Activated CD4-positive, alpha-beta T cell treated with anti-CD3 and anti-CD28 coated beads, Interleukin-2, amount 10 ng/mL, durations not matched to agents 7 days and 5 days (primary cell): ENCODE measurements at places on chromosomes 3 and 15.
A peak's percentile ranks its signal among the peaks of the same experiment; 100 is the strongest.

- peak; percentile 37 for DNase-seq
These were observed 465.3 kb upstream of the CBLB start for GRCh38 chr3:106333911-106334618.

GRCh38 chr3:64677961-64678716 lies 9.7 kb downstream of the ADAMTS9 start:
- DNase-seq: no peak

DNA sequence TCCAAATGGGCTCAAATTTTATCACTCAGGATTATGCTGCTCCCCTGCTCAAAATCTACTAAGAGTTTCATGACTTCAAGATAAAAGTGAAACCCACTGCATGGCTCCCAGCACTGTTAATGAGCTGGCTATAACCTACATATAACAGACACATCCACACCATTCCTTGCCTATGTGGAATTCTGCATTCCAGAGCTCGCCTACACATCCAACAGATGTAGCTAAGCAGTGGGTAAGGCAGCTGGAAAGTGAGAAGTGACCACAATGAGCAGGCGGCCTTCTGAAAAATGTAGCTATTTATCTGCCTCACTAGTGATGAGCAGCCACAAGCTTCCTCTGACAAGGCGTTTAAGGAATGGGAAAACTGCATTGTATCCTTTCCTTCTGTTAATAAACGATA lies 92.0 kb upstream of the TRIM42 start:
- DNase-seq: no peak

- DNase-seq: no peak
These were observed 1.4 kb downstream of the PTPRG start for GRCh38 chr3:61562721-61563312.

- DNase-seq: no peak
These were observed 116.9 kb upstream of the LRRFIP2 start for GRCh38 chr3:37291275-37291700.

- DNase-seq: no peak
These were observed 218.1 kb downstream of the ADAMTSL3 start for GRCh38 chr15:83871808-83872559.

DNA sequence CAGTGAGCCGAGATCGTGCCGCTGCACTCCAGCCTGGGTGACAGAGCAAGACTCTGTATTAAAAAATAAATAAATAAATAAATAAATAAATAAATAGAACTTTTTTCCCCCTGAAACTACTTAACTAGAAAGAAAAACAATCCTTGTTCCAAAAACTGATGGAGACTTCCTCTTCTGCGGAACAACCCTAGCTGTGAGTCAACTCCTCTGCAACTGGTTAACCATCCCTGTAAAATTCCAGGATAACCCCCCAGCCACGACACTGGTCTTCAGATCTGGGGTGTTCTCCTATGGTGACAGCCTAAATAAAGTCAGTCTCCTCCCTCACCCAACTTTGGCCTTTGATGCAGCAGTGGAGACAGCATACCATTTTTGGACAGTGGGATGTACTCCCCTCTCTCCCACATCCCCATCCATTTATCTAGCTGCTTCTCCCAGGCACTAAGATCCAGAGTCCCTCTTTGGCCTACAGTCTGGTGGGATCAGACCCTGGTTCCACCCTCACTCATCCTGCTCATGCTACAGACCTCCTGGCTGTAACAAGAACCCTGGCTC lies 352.6 kb downstream of the OCA2 start:
- no peak for DNase-seq

GRCh38 chr3:9947025-9947995 lies 4.9 kb downstream of the PRRT3 start:
- no peak for DNase-seq

DNA sequence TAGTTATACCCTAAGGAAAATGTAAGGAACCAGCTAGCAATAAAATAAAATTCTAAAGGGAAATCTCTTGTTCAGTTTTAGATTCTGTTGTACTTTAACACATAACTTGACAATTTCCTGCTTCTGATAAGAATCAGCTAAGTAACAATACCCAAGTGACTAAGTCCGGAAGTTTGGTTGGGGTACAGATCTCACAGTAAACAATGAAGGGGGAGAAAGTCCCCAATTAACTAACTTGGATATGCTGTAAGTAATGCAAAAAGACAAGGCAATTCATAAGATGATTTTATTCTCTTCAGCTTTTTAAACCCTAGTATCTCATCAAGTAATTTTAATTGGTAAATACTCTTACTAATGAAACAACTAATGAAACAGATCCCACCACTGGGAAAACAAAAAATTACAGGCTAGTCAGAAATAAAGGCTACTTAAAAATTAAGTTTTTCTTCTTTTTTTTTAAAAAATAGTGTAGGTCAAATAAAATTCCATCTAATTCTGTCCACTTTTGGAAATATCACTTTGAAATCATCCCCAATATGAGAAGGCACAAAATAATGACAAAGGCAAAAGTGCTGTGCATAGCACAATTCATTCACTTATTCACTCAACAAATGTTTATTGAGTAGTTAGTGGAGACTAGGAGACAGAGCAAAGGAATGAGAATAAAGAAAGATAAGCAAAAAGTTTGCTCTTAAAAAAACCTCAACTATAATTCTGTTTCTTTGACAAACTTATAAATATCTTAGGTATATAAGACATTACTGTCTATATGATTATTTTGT lies 37.8 kb upstream of the IL20RB start:
- peak; percentile 43 for DNase-seq

DNA sequence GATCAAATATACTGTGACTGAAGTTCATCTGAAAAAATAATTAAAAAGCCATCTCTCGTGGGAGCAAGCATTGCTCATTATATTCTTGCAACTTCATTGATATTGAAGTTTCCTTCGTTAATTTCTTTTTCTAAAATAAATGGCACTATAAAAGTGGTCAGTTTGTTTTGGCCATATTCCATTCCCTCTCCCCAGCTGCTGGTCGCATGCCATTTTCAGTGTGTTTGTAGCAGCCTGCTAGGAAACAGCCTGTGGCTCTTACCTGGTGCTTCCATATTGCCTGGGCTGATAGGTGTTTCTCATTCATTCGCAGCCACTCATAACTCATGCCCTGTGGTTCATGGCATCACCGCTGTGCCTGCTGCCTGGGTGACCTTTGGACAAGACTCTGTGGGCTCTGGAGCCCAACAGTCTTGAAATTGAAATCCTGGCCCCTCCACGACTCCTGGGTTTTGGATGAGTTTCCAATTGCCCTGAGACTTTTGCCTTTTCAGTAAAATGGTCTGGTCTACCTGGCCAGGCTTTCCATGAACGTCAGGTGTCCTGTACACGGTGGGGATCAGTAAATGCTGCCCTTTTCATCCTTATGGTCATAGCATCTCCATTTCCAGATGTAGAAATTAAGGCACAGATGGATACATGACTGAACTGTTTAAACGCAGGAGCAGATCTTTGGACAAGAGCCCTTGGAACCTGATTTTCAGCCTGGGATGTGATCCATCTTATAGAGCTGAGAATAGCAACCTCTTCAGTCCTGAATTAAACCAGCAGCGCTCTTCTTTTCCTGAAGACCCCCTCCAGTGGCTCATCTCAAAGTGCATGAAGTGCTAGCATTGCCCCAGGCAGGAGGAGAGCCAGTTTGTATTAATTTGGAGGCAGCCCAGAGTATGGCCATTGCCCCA lies 69.4 kb downstream of the SLCO3A1 start:
- DNase-seq: no peak

GRCh38 chr3:34955680-34956079 lies 683.6 kb upstream of the ARPP21 start:
- DNase-seq: peak; percentile 5

GRCh38 chr15:27328186-27328585 lies 357.2 kb downstream of the GABRG3 start:
- DNase-seq: no peak

GRCh38 chr3:134798681-134799311 lies 3.7 kb downstream of the EPHB1 start:
- DNase-seq: no peak

DNA sequence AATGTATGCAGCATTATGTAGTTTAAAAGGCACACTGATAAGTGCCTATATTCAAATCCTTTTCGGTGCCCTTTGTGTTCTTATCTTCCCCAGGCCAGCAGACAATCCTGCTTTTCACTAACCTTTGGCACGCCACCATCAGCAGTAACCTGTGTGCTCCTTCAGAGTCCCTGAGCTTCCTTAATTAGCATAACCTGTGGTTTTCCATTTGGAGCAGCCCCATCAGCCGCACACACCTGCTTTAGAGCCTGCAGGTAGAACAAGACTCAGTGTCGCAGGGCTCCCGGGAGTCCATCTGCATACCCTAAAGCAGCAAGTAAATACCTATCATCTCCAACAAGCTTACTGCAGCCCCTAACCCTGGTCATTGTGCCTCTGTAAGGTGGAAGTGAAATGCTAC lies 755.1 kb downstream of the ROBO2 start:
- DNase-seq: no peak

GRCh38 chr3:46733026-46733800 lies 15.5 kb upstream of the PRSS50 start:
- no peak for DNase-seq

DNA sequence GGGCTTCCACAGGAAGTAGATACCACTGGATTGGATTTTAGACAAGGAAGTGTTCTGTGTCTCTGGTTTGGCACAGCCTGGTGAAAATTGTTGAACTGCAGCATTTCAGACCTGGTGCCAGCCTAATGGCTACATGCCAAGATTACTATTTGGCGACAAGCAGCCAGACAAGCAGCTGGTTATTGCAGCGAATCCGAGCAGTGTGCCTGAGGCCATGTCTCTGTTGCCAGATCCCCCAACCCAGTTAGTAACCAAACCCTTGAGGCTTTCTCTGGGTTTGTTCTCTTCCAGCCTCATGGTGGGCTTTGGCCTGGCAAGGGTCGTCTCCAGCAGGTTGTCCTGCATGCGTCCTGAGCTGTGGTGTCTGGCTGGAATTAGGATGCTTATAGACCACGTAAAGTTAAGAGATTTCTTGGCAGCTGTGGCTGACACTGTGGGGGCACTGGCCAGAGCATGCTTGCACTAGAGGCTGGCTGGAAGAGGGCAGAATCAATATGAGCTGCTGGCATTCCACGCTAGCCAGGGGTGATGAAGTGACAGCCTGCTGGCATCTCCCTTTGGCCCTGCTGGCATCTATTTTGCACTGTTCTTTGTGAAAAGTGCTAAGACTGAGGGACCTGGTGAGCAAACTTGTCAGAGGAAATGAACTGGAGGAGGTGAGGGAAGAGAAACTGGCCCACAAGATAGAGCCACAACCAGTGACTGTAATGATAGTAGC lies 172.6 kb downstream of the RBMS3 start:
- DNase-seq: no peak

GRCh38 chr3:67030785-67031740 lies 33.0 kb downstream of the KBTBD8 start:
- DNase-seq: no peak

GRCh38 chr15:64732156-64732860 lies 43.1 kb downstream of the RBPMS2 start:
- DNase-seq: no peak

DNA sequence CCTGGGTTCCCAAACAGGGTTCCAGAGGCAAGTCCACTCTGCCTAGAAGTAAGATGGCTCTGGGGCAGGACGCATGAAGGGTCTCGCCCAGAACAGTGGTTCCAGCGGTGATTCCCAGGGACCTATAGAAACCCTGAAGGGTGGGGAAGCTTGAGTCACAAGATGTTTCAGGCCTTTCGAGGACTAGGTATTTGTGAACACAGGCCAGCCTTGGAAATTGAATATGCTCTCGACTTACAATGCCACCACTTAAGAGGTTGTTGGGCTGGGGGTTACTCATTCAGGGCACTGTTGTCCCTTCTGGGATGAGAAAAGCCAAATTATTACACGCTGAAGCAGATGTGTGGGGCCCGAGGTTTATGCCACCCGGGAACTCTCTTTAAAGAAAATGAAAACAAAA lies 152.0 kb downstream of the TJP1 start:
- DNase-seq: no peak

DNA sequence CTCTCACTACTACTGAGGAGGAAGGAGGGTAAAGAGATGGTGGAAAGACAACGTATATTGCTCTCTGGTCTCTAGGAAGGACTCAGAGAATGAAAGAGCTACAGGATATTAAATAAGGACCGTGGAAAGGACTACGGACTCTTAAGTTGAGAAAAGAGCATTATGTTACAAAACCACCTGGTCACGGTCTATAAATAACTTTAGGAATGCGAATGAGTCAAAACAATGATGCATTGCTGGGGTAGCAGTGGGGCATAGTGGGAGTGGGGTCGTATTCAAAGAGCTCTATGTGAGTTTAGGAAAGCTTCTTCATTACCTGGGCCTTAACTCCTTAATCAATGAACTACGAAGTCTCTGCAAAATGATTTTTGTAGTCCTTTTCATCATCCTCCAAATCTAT lies 295.7 kb upstream of the SOX14 start:
- no peak for DNase-seq

- no peak for DNase-seq
These were observed 60.9 kb upstream of the PYGO1 start for GRCh38 chr15:55649058-55649423.

DNA sequence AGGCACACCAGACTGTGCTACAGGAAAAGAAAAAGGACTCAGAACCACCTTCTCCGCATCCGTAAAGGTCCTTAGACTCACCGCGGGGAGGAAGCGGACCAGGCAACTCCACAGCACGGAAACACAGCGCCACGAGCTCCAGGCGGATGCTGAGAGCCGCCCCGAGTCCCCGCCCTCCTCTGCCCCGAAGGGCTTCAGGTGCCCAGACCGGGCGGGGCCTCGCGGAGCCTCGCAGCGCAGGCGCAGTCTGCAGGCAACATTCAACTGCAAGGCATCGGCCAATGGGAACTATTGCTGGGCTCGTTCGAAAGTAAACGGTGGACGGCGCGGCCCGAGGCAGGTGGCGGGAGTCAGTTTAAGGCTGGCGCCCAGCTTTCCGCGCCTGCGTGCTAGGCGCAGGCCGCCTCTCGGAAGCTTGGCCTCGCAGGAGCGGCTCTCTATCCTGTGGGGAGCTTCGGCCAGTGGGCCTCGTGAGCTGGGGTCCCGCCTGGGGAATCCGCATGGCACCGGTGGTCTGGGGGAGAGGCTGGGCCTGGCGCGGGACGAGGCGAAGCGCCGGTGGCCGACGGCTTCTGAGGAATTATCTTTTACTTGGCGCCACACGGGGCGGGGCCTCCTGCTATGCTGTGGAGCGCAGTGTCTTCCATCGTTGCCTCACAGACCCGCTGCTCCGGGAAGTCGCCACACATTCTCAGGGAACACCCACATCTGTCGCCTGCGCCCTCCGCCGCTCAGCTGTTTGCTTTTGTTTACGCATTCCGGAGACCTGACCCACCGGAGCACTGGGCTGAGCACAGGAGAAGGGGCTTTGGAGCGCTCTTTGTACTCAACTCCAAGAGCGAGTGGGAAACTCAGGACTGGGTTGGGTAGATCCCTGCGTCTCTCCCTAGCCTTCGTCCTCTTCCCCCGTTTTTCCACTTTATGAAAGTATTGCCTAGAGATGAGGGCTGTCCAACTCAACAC lies at the start of gene TRIM59:
Gene TRIM59, minus strand, starts transcription at position 151 of the 963 bp plus-strand sequence. CDS start 10,603 bp downstream, outside the sequence.
- DNase-seq: peak; percentile 99

- peak; percentile 59 for DNase-seq
These were observed 10.4 kb downstream of the PEAK1 start for GRCh38 chr15:77409259-77410156.
